ENCODE measurements at places on chromosomes 7 and 10. TPM values are rescaled to one million over a fixed set of nuclear protein-coding genes. Genes with fewer than 3 reads are reported as not detected.
A peak's percentile ranks its signal among the peaks of the same experiment; 100 is the strongest.

DNA sequence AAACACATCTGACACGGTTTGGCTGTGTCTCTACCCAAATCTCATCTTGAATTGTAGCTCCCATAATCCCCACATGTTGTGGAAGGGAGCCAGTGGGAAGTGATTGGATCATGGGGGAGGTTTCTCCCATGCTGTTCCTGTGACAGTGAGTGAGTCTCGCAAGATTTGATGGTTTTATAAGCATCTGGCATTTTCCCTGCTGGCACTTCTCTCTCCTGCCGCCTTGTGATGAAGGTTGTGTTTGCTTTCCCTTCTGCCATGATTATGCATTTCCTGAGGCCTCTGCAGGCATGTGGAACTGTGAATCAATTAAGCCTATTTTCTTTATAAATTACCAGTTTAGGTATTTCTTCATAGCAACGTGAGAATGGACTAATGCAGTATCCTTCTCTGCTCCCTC, 5.9 kb upstream of the HTR5A start:
- DNase-seq = no peak

- no peak for DNase-seq
Measured at GRCh38 chr7:66905689-66906088, 15.3 kb upstream of the TMEM248 start.

DNA sequence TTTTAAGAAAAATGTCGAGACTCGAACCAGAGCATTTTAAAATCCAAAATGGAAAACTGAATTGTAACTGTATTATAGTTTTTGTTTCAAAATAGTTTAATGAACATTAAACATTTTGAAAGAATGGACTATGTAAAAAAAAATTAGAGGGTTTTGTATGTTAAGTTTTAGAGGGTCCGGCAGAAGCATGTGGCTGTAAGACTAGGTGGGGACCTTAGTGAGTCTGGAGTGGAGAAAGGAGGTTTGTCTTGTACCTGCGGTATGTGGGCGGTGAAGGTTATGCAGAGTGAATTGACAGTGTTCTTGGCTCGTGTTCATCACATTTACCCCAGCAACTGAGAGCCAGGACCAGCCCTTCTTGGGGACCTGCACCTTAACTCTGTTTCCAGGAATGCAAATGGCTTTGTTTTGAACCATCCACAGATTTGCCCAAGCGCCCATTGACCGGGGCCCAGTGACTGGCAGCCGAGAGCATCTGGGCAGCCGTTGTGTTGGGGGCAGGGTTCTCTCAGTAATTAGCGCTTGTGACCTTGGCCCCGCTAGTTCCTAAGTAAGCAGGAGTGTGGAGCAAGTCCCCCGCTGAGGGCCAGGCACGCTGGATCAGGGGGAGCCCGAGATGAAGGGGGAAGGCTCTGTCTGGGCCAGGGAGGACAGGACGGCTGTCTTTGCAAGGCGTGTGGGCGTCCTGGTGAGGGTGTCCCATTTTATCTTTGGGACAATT, 1.4 kb upstream of the KLF6 start:
- peak; percentile 62 for DNase-seq

CTTNBP2 gene
- total RNA-seq = 22.2 TPM

TMEM176B gene
- total RNA-seq = 0.44 TPM

ANXA8 gene
- total RNA-seq = not detected

ADRA2A gene
- total RNA-seq = 0.32 TPM

Data from glutamatergic neuron (in vitro differentiated cells).